ENCODE measurements at places on chromosomes 2 and 18.

DNA sequence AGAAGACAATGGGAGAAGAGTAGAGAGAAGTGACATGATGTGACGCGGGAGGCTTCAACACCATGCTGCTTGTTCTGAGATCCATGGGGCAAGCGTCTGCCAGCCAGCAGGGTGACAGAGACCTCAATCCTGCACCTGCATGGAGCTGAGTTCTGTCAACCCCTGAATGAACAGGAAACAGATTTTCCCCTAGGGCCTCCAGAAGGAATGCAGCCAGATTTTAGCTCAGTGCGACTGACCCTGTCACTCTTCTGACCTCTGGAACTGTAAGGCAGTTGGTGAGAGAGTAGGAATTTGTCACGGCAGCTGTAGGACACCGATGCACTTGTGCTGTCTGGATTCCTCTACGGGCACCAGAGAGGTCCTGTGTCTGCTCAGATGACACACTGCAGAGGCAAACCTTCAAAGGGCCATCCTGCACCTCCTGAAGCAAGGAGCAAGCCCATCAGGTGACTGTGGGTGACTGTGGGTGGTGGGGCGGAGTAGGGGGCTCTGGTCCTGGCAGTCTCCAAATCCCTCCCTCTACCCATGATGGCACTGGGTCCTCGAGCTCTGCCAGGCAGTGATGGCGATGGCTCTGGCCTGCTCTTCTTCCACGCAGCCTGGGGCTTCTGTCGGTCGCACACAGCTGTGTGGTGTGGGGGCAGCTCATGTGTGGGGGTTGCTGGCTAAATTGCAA, 194.3 kb upstream of the TWIST2 start:
- no peak for DNase-seq

DNA sequence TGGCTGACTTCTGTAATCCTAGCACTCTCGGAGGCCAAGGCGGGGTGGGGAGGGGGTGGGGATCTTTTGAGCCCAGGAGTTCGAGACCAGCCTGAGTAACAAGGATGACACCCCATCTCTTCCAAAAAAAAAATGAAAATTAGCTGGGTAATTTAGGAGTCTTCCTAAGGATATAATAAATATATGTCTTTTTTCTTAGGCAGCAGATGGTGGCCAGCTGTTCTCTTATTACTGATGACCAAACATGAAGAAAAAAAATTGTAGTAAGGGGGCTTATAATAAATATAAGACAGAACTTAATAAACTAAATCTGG, 4.2 kb upstream of the IMPA2 start:
- no peak for DNase-seq

DNA sequence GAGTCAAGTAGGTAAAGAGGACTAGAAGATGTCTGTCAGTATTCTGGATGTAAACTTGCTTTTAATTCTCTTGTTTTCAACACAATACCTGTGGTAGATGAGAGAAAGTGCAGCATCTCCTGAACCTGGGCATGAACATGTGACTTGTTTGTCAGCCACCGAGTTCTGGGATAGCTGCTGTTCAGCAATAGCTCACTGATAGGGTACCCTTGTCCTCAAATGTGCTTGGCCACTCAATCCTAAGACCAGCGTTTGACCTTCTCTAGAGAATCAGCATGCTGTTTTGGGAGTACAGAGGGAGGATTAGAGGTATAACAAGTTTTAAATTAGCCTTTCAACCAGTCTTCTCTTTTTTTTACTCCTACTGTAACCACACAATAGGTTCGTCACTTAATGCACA, 23.2 kb downstream of the RPIA start:
- no peak for DNase-seq

DNA sequence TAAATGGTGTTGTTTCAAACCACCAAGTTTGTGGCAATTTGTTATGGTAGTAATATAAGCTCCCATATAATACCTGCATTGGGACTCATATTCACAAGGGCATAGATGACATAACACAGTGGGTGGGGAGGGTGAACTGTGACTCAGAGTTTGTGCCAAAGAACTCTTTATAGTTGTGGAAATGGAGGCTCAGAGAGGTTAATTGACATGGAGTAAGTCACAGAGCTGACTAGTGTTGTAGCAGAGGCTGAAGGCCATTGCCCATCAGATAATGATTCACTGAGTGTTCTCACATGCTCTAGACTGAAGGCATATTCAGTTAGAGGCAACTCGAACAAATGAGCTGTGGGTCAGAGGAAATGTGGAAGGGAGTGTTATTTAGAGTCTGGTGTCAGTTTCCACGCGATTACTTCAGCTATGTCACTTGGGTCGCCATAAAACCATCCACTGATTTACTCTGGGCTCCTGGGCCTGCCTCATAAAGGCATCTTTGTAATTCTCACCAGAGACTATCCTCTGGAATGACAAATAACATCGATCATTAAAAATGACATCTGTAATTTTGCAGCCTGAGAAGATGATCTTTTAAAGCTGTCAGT, 264.7 kb downstream of the CCDC85A start:
- DNase-seq, result no peak

DNA sequence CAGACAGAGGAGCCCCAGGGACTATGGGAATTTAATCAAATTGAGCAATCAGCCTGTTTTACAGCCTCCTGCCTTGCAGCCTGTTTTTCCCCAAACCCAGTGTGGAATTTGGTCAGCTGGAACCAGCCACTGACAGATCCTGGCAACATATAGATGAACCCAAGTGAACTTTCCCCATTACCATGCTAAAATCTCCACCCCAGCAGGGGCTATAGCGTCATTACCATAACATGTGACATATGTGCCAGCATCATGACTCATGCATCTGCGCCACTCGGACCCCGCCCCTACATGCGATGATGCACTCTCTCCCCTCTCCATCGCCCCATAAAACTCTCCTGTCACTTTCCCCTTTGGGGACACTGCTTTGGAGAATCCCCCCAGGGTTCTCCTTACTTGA, 17.3 kb upstream of the FEZ2 start:
- DNase-seq, result no peak

DNA sequence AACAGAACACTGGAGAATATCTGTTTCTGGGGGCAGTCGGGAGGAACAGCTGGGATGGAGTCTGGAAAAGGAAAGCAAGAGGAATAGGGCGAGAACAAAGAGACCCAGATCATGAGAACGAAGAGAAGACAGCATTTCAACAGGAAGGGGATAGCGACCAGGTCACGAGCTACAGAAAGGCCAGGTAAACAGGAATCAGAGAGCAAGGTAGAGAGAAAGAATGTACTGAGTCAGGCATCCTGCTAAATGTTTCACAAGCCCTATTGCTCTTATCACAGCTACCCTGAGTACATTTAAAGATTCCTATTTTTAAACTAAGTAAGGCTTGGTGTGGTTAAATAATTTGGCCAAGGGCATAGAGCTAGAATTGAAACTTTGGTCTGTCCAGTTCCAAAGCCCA, 254.9 kb upstream of the RAB12 start:
- no peak for DNase-seq

DNA sequence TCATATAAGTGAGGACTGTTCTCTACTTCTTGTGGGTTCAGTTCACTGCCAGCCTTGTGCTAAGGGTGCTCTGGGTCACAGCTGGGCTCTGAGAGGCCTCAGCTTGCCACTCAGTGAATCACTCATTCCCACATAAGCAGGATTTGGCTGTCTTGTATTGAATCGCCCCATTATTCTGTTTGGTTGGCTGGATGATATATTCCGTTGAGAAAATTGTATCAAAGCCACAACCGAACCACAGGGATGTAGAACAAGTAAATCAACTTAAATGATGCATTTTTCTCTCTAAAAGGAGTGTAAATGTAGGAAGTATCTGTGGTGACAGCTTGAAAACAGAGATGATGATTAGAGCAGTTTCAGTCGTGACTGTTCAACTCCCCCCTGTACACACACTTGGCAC, 39.6 kb downstream of the TTC39C start:
- DNase-seq, result peak; percentile 17

GRCh38 chr18:5052491-5052890, 144.6 kb downstream of the AKAIN1 start:
- no peak for DNase-seq

GRCh38 chr2:49917654-49918053, 763.3 kb upstream of the FSHR start:
- no peak for DNase-seq

- DNase-seq, result no peak
Observed at GRCh38 chr2:200408428-200409316, 101.2 kb downstream of the KCTD18 start.

DNA sequence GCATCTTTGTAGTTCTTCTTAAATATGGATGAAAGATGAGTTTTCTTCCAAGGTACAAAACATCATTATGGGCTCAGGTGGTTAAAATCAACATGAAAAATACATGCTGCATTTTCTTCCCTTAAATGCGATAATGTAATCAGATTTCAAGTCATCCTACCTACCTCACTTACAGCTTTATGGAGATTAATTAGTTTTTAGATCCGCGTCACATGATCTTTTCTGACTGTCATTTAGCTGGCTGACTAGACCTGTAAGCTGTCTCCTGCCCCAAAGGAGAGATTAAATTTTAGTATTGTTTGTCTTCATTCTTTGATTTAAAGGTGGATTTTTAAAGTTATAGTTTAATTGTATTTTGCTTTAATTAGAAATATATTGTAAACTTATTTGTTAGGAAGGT, 678.0 kb upstream of the ZEB2 start:
- no peak for DNase-seq

Measured in effector memory CD4-positive, alpha-beta T cell (primary cell).